ENCODE measurements at places on chromosomes 13 and 19.

- no peak for DNase-seq
Observed at GRCh38 chr19:54001496-54001895, 10.1 kb downstream of the CACNG6 start.

DNA sequence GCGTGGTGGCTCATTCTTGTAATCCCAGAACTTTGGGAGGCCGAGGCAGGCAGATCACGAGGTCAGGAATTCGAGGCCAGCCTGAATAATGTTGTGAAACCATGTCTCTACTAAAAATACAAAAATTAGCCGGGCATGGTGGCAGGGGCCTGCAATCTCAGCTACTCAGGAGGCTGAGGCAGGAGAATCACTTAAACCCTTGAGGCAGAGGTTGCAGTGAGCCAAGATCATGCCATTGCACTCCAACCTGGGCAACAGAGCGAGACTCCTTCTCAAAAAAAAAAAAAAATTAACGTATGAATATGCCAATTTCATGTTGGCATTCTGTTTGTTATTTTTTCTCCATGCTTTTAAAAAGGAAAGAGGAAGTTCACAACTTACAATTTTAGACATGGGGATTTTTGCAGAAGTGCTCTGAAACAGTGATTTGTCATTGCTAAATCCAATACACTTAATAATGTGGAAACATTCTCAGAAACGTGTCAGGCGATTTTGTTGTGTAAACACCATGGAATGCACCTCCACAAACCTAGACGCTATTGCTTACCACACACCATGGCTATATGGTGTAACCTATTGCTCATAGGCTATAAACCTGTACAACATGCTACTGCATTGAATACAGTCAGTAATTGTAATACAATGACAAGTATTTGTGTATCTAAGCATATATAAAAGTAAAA, 115.9 kb upstream of the PCDH20 start:
- DNase-seq = peak; percentile 17

DNA sequence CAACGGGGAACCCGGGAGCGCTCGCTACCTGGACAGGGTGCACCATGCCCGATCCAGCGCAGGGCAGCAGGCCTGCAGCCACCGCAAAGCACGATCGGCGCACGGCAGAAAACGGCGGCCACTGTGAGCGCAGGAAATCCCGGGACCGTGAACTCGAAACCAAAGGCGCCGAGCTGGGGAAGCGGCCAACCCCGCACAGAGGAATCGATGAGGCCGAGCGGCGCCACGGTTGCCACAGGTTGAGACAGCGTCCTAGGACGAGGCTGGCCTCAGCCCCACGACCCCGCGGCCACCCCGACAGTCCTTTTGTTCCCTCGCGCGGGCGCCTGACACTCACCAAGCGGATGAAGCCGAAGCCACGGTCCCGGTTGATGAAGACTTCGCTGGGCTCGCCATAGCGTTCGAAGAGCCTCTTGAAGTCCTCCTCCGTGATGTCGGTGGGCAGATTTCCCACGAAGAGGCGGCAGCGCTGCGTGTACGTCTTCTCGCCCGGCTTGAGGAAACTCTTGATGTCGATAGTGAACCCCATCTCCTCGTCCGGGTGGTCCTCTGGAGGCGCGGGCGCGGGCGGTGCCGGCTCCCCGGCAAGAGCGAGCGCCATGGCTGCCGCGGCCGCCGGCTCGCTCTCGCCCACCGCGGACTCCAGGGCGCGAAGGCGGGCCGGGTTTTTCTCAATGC, 557 bp downstream of the PSPC1 start:
- peak; percentile 47 for DNase-seq

DNA sequence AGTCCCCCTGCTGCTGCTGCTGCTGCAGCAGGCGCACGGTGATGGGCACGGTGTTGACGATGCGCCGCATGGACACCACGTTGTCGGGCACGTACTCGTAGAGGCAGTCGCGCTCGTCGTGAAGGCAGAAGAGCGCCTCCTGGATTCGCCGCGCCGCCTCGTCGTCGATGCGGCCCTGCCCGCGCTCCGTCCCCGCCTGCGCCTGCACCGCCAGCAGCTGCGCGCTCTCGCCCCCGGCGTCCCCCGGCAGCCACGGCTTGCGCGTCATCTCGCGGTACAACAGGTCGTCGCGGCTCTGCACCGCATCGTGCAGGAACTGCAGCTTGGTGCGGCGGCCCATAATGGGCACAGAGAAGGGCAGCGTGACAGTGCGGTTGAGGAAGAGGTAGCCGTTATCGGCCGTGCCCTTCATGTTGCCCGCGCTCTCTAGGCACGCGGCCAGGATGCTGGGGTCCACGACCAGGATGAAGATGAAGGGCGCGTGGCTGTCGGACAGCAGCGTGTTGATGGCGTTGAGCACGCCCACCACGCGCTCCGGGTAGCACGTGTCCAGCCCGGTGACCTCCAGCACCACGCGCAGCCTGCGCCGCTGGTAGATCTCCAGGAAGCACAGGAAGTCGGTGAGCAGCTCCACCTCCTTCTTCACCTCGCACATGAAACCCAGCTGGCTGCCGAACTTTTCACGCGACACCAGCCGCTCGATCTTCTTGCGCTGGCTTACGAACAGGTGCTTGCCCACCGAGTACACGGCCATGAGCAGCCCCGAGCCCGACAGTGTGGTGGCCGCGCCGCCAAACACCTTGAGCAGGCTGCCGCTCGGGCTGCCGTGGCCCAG, 8.1 kb downstream of the NKPD1 start:
- DNase-seq = peak; percentile 24

- no peak for DNase-seq
Observed at GRCh38 chr19:10566658-10567410, 1.0 kb upstream of the KRI1 start.

- DNase-seq = no peak
Observed at GRCh38 chr13:55534306-55534705, 1606.4 kb upstream of the PRR20A start.
